ENCODE measurements at places on chromosomes 1 and 21. TPM values are rescaled to one million over a fixed set of nuclear protein-coding genes. Genes with fewer than 3 reads are reported as not detected.

The SLC25A33 gene
- 16.5 TPM for total RNA-seq

The PYCR2 gene
- total RNA-seq, result 181 TPM

DNA sequence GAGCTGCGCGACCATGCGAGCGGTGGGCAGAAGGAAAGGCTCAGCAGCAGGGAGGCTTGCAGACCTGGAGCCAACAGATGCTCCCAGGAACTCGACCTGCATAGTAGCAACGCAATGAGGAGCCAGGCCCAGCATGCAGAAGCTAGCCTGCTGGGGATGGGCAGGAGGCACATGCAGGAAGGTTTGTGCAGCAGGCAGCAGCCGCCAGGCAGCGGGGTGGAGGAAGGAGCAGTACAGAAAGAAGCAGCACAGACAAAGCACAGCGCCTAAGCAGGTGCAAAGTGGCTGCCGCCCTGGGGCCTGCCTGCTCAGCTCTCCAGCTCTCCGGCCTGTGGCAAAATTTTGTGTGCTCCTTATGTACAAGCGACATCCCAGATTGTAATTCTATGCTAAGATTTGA is 213.5 kb upstream of the MAP1LC3C start:
- no peak for DNase-seq

GRCh38 chr1:95742591-95743089 is 508.6 kb downstream of the RWDD3 start:
- no peak for DNase-seq

All from OCI-LY7 (cell line).